ENCODE measurements at places on chromosomes 11 and 22. TPM values are rescaled to one million over a fixed set of nuclear protein-coding genes. Genes with fewer than 3 reads are reported as not detected.

The CAPN5 gene
- 24.8 TPM for total RNA-seq

The OR4X1 gene
- total RNA-seq = not detected

The SYT9 gene
- 5.1 TPM for total RNA-seq

The MYBPC3 gene
- 0.23 TPM for total RNA-seq

The SVIP gene
- 10.3 TPM for total RNA-seq
